ENCODE measurements at places on chromosomes 6 and 20.
A peak's percentile ranks its signal among the peaks of the same experiment; 100 is the strongest.

GRCh38 chr6:130337534-130337933 lies 28.3 kb upstream of the TMEM200A start:
- DNase-seq: no peak

- no peak for DNase-seq
These were observed 74.7 kb downstream of the CD83 start for GRCh38 chr6:14192216-14192788.

GRCh38 chr6:18155150-18155863 lies at the start of gene KDM1B:
KDM1B (plus strand) TSS chr6:18155422; CDS start chr6:18159896, 4,474 bp downstream.
- DNase-seq: peak; percentile 99

- no peak for DNase-seq
These were observed 19.3 kb upstream of the WFDC2 start for GRCh38 chr20:45450097-45450818.

DNA sequence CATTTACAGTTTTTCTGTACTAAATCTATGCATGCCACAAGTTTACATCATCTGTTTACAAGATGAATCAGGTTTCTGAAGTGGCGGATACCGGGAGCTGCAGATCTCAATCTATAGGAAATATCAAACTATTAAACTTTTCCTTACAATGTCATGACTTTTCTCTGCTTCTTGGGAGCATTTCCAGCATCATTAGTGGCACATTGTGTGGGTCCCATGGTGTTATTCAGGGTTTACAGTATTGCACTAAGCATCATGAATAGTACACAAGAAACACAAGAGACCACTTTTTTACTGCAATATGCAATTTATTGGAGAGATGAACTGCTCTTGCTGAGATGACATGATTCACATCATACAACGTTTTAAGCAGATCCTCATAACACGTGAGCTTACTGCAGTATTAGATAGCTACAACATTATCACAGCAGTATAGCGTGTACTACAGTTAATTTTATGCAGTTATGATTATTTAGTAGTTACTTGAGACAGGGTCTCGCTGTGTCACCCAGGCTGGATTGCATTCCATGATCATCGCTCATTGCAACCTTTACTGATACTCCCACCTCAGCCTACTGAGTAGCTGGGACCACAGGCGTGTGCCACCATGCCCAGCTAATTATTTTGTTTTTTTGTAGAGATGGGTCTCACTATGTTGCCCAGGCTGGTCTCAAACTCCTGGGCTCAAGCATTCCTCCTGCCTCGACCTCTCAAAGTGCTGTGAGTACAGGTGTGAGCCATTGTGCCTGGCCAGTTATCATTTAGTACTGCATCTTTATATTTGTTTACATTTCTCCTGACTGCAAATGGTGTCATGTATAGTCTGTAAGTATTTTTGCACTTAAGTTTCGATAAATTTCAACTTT lies 18.4 kb downstream of the BLTP3A start:
- DNase-seq: no peak
